K562 (cell line): ENCODE measurements at places on chromosomes 1 and 21. TPM values are rescaled to one million over a fixed set of nuclear protein-coding genes. Genes with fewer than 3 reads are reported as not detected.
A peak's percentile ranks its signal among the peaks of the same experiment; 100 is the strongest.

DNA sequence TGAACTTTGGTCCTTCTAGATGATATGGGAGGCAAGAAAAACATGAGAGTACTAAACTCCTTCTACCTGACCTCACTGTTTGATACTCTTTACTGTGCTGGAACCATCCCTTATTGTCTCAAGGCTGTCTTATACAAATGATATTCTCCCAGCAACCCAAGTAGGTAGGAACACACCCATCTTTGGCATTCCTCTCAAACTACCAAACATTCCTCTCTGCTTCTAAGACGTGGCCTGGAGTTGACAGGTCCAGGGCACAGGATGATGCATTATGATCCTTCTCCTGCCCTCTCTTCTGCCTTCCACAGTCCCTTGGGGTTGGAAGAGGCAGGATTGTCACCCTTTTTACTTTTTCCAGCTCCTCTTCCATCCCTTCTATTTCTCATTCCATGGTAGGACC lies 90.5 kb downstream of the SPATA17 start:
- no peaks in the 10 kb centered on the region for H3K36me3 ChIP-seq
- H3K4me3 ChIP-seq = no peak overlapping the region
- H3K4me1 ChIP-seq = no peaks in the 10 kb centered on the region
- DNase-seq = no peak
- no peak overlapping the region for H3K27ac ChIP-seq
- H3K27me3 ChIP-seq = no peaks in the 10 kb centered on the region

- no peak for DNase-seq
- no peaks in the 10 kb centered on the region for H3K36me3 ChIP-seq
- no peak overlapping the region for H3K4me3 ChIP-seq
- peaks cover 29% of the 10 kb centered on the region for H3K4me1 ChIP-seq
- H3K27me3 ChIP-seq = no peaks in the 10 kb centered on the region
Observed at GRCh38 chr1:30183006-30183405, 540.4 kb downstream of the MATN1 start.

GRCh38 chr1:164498792-164499191 lies 60.2 kb upstream of the PBX1 start:
- H3K27me3 ChIP-seq = no peaks in the 10 kb centered on the region
- no peak overlapping the region for H3K4me3 ChIP-seq
- no peaks in the 10 kb centered on the region for H3K36me3 ChIP-seq
- H3K27ac ChIP-seq = no peak overlapping the region

DNA sequence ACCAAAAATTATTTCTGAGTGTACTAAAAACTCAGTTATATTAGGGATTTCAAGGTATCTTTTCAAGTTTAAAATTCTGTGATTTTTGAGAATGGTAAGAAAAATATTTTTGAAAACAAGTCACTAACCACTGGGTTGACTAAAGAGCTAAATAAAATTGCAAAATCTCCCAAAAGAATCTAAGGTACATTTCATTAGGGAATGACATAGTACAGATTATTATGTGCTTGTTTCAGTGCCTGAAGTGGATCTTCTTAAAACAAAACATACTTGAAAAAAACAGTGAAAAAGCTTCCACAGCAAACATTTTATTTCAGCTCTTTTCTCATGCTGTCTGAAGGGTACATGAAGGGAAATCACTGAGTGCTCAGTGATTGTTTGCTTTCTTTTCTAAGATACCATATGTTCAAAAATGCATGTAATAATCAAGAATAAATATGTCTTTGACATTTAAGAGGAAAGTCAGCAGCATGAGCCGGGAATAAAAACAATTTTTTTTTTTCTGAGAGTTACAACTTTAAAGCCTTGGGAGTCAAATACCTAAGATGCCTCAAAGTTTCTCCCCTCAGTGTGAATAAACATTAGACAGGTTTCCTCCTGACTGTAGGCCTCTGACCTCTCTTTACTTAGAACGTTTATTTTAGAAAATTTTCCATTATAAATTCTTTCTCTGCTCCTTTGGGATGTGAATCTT lies 200.7 kb downstream of the KCNT2 start:
- no peak for DNase-seq
- no peaks in the 10 kb centered on the region for H3K4me1 ChIP-seq
- H3K27me3 ChIP-seq = no peaks in the 10 kb centered on the region
- no peaks in the 10 kb centered on the region for H3K36me3 ChIP-seq

DNA sequence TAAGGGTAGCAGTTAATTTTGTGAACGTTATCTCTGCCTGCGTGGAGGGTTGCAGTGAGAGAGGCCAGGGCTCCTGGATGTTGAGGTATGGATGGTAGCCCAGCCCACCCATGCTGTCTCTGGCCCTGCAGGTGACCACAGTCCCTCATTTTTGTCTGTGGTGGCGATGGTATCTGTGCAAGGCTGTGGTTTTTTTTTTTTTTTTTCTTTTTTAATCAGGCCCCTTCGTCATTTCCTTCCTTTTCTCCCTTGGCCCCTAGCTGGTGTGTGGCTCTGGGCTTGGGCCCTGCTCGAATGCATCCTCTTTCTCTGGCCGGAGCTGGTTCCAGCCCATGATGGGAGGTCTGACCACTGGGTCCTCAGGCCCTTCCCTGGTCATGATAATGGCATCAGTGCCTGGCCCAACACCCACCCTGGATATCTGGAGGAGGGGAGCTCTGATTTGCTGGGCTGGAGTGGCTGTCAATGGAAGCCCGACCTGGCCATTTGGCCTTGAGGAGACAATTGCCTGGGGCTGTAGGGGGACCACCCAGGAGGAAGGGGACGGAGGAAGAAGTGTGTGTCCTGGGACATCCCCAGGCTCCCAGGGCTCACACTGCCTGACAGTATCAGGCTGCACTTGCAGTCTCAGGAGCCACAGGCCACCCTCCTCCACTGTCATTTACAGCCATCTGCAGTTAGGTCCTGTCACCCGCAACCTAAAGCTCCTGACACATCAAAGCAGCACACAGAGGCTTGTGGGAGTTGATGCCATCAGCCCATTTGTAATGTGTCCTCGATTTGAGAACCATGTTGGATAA lies 8.1 kb upstream of the RNF187 start:
- no peak overlapping the region for H3K27ac ChIP-seq
- DNase-seq = no peak
- no peak overlapping the region for H3K4me3 ChIP-seq
- H3K36me3 ChIP-seq = no peaks in the 10 kb centered on the region

DNA sequence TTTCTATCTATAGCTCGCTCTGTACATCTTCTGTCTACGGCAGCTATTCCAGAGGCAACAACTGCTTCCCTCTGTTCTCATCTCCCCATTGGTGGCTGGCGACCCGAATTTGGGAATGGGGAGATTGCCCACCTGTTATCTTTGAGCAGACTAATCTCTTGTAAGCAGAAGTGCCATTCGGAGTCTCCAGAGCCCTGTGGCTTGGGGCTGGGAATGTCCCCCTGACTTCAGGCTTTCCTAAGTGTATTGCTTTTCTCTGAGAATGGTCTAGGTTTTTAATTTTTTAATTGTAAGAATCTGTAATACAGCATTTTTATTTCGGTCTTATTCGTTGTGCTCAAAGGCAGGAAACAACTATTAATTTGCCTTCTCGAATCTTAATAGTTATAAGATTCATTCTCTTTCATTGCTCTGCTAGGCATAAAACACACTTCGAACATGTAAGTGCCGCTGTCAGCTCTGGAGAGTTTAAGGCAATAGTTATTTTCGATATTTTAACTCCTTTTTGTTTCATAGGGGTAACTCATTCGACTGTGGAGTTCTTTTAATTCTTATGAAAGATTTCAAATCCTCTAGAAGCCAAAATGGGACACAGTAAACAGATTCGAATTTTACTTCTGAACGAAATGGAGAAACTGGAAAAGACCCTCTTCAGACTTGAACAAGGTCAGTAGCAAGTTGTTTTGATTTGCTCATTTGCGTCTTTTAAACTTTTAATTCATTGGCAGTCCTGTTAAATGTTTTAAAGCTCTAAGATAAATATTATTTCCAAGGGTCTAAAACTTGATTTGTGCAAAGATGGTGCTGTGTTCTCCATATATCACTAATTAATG lies 514 bp downstream of the AGL start:
- H3K27me3 ChIP-seq = no peaks in the 10 kb centered on the region
- H3K36me3 ChIP-seq = peaks cover 12% of the 10 kb centered on the region; the same call in 2 of the 3 replicates
- peak; percentile 15 for DNase-seq

GRCh38 chr21:33640697-33641351 lies 717 bp downstream of the CRYZL1 start:
- no peaks in the 10 kb centered on the region for H3K36me3 ChIP-seq
- peak overlapping the region; percentile 64 for H3K4me3 ChIP-seq
- H3K4me1 ChIP-seq = peaks cover 12% of the 10 kb centered on the region
- H3K27ac ChIP-seq = peak overlapping the region; percentile 82
- peaks cover 10% of the 10 kb centered on the region; the same call in 1 of the 2 replicates for H3K27me3 ChIP-seq

DNA sequence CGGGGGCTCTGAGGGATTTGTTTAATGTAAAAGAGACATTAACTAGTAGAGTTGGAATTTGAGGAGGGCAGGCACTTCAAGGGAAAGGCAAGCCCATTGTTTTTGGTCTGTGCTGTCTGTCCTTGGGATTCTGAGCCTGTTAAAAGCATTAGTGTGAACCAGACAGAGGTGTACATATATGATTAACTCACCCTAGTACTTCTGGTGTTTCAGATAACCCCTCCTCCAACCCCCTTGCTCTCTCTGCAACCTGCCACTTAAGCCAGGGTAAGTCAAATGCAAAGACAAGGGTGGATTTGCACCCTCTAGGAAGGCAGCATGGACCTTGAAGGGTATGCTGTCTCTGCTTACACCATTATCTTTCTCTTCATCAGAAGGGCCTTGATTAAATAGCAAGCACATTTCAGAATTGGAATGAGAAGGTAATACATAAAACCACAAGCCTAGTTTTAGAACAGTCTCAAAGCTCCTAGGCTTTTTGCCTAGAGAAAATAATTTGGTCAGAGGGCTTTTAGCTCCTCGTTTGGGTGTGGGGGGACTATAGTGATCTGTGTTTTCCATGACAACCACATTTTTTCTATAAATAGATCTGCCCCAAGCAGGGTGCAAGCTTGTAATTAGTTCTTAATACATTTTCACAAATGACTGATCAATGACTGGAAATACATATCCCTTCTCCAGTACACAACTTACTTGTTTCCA lies 120.7 kb upstream of the SGIP1 start:
- no peak for DNase-seq
- no peaks in the 10 kb centered on the region for H3K27me3 ChIP-seq
- H3K4me1 ChIP-seq = no peaks in the 10 kb centered on the region
- no peak overlapping the region for H3K4me3 ChIP-seq
- no peak overlapping the region for H3K27ac ChIP-seq

DNA sequence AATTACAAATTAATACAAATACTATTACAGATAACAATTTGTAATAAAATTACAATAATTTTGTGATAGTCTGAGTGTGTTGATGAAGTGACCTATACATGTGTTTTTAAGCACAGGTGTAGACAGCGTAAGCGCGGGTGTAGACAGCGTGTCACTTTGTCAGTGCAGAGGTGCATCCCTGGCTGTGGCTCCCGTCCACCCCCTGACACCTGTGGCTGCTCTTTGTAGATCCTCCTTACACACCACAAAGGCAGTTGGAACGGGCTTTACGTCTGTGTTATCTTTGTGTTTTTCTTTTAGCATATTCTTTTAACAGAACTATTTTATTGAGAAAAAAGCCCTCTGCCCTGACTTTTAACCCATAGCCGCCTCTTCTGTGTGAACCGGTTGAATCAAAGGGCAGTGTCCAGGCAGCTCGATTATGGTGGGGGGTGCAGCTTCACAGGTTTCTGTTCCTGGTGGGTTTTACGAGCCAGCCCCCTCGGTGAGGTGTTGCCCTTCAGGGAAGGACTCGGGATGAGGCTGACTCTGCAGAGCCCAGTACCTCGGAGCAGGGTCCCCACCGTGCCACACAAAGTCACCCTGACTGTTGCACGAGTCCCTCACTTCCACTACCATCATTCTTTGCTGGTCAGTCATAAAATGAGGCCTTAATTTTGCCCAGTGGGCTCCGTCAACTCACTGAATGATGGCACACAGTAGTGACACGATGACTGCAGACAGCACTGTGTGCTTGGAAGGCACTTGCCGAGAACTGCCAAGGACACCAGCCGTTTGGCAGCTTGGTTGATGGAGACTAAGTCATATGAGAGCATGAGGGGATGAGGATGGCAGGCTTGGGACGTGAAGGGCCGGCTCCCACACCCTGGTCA lies 86.4 kb upstream of the COL6A1 start:
- no peaks in the 10 kb centered on the region for H3K36me3 ChIP-seq
- no peak for DNase-seq
- H3K27ac ChIP-seq = no peak overlapping the region
- H3K4me1 ChIP-seq = peaks cover 11% of the 10 kb centered on the region
- H3K27me3 ChIP-seq = peaks cover 37% of the 10 kb centered on the region; the same call in 2 of the 3 replicates

- no peaks in the 10 kb centered on the region for H3K27me3 ChIP-seq
- H3K27ac ChIP-seq = no peak overlapping the region
- H3K36me3 ChIP-seq = no peaks in the 10 kb centered on the region
- peaks cover 9% of the 10 kb centered on the region for H3K4me1 ChIP-seq
Observed at GRCh38 chr21:45162809-45163208, 88.4 kb downstream of the ADARB1 start.

DNA sequence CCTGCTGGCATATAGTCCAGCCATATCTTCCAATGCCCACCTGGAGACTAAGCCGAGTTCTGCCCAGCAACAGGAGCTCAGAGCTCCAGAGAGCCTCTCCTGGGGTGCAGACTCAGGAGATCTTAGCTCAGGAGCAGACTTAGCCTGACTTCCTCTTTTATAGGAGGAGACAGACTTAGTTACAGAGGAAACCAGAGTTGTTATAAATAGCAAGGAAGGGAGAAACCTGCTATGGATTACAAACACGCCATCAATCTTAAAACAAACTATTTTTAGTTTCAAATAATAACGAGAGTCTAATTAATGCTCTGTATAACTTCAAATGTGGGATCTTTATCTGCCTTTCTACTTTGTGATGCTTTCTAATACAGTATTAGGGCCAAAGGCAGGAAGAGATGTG lies 3.3 kb upstream of the KIF21B start:
- H3K27me3 ChIP-seq = peaks cover 2% of the 10 kb centered on the region; the same call in 1 of the 3 replicates
- H3K27ac ChIP-seq = no peak overlapping the region
- H3K4me3 ChIP-seq = no peak overlapping the region

- DNase-seq = no peak
- no peaks in the 10 kb centered on the region for H3K4me1 ChIP-seq
- H3K4me3 ChIP-seq = no peak overlapping the region
- H3K27ac ChIP-seq = no peak overlapping the region
- H3K36me3 ChIP-seq = no peaks in the 10 kb centered on the region
Observed at GRCh38 chr1:210475806-210476205, 147.1 kb downstream of the HHAT start.

DNA sequence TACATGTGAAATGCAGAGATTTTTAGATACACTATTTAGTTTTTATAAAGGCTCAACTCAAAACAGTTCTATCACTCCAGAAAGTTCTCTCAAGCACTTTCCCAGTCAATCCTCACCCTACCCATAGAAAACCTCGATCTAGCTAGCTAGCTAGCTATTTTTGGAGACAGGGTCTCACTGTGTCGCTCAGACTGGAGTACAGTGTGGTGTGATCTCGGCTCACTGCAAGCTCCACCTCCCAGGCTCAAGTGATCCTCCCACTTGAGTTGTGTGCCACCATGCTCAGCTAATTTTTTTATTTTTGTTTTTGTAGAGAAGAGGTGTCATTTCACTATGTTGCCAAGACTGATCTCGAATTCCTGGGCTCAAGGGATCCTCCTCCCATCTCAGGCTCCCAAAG lies 236.9 kb downstream of the RERE start:
- H3K4me3 ChIP-seq = no peak overlapping the region
- no peak overlapping the region for H3K27ac ChIP-seq
- no peaks in the 10 kb centered on the region; the same call in 2 of the 3 replicates for H3K36me3 ChIP-seq
- no peaks in the 10 kb centered on the region for H3K4me1 ChIP-seq
- no peaks in the 10 kb centered on the region for H3K27me3 ChIP-seq

GRCh38 chr21:46151989-46152926 lies 3.1 kb downstream of the FTCD start:
- no peak for DNase-seq
- H3K27me3 ChIP-seq = no peaks in the 10 kb centered on the region
- peak overlapping the region; percentile 74; the same call in 2 of the 3 replicates for H3K27ac ChIP-seq
- peaks cover 77% of the 10 kb centered on the region for H3K4me1 ChIP-seq
- H3K4me3 ChIP-seq = no peak overlapping the region

Gene ITSN1
- 7.0 and 8.7 TPM in 2 replicates for total RNA-seq

Gene AKNAD1
- total RNA-seq = not detected in 2 replicates

Gene C1orf94
- total RNA-seq = not detected in 2 replicates

Gene OLFML3
- 0.13 and 0.16 TPM in 2 replicates for total RNA-seq

Gene FLG
- total RNA-seq = not detected in 2 replicates

Gene MYCL
- 19.7 and 22.0 TPM in 2 replicates for total RNA-seq
